Fibroblast of skin of scalp (primary cell): ENCODE measurements at places on chromosomes 7 and 10.

DNA sequence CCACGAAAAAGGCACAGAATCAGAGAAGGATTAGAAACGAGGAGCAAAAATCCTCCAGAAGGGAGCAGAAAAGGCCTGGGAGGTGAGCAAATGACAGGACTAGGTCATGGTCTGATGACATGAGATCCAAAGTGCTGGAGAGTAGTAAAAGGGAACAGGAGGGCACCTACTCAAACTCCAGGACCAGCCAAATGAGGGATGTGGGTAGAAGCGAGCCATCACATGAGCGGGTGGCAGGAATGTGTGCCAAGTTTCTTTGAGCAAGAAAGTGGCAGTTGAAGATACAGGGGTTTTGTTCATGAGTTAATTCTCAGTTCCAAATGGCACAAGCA lies 112.6 kb downstream of the RNF32 start:
- DNase-seq = no peak

GRCh38 chr7:24659505-24659904 lies 86.3 kb downstream of the PALS2 start:
- no peak for DNase-seq

DNA sequence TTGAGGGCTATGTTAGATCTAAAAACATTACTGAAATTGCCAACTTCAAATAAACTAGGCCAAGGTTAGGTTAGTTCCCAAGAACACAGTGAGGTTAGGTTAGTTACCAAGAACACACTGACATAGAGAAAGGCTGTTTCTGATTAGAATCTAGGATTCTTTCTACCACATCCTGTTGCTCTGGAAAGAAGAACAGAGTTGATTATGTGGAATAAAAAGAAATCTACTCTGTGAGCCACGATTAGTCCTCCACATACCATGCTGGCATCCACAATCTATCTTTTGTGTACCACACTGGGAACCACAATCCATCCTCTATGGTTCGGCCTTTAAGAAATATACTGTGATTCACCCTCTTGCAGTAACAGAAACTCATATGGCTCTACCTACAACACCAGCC lies 91.4 kb downstream of the LRRTM3 start:
- DNase-seq = no peak

DNA sequence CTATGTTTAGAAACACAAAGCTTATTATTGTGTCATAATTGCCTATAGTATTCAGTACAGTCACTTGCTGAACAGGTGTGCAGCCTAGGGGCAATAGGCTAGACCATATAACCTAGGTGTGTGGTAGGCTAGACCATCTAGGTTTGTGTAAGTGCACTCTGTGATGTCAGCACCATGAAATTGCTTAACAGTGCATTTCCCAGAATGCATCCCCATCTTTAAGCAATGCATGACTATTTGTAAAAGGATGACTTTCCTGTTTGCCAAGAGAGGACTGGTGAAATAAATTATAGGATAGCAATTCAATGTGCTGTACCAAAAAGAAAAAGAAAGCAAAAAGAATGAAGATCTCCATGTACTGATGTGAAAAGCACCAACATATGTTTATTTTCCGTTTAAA lies 288.7 kb upstream of the AUTS2 start:
- peak; percentile 4 for DNase-seq

DNA sequence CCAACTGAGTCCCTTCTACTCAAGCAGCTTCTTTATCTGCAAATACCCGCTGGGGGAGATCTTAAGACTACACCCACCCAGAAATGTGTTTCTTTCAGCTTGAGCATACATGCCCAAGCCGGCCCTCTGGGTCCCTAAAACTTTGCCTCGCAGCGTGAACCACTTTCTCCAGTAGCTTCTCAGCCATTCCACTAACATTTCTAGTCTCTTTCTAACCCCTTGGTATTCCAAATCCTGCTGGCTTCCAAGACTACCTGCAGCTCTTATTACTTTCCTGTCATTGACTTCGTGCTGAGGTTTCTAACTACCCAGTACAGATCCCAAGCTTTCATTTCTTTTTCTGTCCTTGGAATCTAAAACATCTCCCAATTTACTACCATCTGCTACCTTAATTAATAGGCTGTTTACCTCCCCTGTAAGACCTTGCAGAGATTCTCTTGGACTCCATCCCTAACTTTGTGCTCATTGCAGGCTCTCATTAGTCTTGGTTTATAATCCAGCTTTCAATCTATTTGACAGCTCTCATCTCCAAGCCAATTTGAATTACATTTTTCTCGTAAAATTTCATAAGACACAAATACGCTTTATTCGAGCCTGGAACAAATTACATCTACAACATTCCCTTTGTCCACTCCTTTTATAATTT lies 153.6 kb downstream of the FGFR2 start:
- no peak for DNase-seq

DNA sequence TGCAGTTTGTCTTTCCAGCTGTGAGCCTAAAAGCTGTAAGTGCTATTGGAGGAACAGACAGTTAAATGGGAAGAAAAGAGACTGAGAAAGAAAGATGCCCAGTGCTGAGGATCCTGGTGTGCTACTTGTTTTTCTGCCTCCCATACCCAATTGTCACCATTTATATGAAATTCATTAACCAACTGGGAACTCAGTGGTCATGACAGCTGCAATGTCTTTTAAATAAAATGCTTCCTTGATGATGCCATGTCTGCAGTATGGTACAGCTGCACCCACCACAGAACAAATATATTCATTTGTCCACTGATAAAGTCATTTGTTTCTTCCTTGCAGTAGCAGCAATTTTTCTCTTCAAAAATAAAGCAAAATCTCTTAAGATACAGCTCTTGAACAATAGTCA lies 15.6 kb upstream of the RTKN2 start:
- no peak for DNase-seq

DNA sequence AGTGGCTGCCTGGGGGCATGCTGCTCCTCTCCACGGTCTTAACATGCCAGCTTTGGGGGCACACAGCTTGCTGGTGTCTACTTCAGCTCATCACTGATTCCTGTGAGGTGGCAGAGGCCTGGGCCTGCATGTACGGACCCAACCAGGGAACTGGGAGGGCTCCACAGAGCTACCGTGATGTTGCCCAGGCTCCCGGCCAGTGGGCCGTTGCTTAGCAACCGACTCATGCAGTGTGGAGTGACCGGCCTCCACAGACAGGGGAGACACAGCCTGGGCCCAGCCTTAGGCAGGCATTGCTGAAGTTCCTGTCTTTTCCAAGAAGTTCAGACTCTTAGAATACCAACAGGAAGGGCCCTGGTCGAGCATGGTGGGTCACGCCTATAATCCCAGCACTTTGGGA lies 25.8 kb upstream of the SH2B2 start:
- peak; percentile 24 for DNase-seq
